ENCODE measurements at places on chromosomes 3 and 15. TPM values are rescaled to one million over a fixed set of nuclear protein-coding genes. Genes with fewer than 3 reads are reported as not detected.

The TKT gene
- total RNA-seq: 99.9 TPM

The SLC6A20 gene
- total RNA-seq: 0.11 TPM

The CPEB1 gene
- total RNA-seq: 0.27 TPM

The PRSS50 gene
- not detected for total RNA-seq

The ATP11B gene
- total RNA-seq: 122 TPM

The BRPF1 gene
- total RNA-seq: 25.8 TPM

The GOLGA6L7 gene
- not detected for total RNA-seq

The PLSCR4 gene
- total RNA-seq: not detected

The DPPA2 gene
- not detected for total RNA-seq

The IL17RB gene
- total RNA-seq: not detected

The SERINC4 gene
- total RNA-seq: 0.27 TPM

The CSTA gene
- total RNA-seq: not detected

The KCNAB1 gene
- not detected for total RNA-seq

The MPI gene
- 18.3 TPM for total RNA-seq

The SNX22 gene
- 0.60 TPM for total RNA-seq

The CX3CR1 gene
- total RNA-seq: 0.49 TPM

The GHRL gene
- total RNA-seq: not detected
